GDM1 (cell line): ENCODE measurements at places on chromosomes 3 and 15.

GRCh38 chr3:73573204-73573603 lies 51.5 kb downstream of the PDZRN3 start:
- DNase-seq, result no peak

DNA sequence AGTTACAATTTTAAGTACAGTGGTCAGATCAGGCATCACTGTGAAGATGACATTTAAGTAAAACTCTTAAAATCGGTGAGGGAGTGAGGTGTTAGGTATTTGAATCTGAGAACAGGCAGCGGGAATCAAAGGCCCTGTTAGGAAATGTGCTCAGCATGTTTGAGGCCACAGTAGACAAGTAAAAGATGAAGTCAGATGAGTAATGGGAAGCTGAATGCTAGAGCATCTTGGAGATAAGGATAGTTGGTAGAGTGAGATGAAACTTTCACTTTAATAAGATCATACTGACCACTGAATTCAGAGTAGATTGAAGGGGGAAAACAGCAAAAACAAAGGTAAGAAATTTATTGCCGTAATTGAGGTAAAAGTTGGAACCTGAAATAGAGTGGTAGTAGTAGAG lies 61.6 kb downstream of the DCBLD2 start:
- DNase-seq, result no peak

GRCh38 chr15:88568589-88568988 lies 22.1 kb upstream of the DET1 start:
- DNase-seq, result no peak

DNA sequence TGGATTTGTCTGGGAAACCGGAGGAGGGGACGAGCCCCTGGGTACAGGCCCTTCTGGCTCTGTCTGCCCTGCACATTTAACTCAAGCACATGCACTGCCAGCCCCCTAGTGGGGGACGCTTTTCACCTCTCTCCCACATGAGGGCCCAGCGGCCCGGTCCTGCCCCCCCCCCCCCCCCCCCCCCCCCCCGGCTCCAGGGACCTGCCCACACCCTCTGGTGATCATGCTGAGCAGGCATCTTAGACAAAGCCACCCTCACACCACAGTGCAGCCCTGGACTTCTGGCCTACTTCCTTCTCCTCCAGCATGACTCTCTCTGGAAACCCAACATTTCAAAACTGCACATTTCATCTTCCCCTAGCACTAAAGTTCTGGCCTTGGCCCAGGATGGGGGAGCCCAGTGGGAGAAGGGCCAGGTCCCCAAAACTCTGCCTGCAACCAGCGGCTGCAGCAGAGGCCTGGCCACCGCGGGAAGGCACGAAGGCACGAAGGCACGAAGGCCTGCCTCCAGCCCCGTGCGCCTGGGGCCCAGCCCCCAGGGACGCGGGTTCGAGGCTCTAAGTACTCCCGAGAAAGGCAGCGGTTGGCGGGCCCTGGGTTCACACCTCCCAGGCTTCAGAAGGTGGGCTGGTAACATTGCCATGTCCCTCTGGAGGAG lies 14.1 kb downstream of the KLF15 start:
- no peak for DNase-seq

DNA sequence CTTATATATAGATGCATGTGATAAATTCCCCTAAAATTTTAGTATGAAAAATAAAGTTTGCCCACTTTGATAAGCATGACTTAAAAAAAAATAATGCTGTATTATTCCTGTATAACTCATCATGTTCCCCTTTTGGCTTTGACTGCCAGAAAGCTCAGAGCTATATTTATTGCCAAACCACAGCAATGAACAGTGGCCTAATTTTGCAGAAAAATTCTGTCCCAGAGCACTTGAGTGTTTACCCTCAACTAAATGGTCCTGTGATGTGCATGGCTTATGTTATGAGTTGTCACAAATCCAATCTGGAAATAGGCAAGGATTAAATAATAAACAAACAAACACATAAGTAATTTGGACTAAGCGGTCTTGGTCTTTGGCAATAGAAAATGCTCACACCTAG lies 276.7 kb downstream of the SLC9A9 start:
- no peak for DNase-seq

DNA sequence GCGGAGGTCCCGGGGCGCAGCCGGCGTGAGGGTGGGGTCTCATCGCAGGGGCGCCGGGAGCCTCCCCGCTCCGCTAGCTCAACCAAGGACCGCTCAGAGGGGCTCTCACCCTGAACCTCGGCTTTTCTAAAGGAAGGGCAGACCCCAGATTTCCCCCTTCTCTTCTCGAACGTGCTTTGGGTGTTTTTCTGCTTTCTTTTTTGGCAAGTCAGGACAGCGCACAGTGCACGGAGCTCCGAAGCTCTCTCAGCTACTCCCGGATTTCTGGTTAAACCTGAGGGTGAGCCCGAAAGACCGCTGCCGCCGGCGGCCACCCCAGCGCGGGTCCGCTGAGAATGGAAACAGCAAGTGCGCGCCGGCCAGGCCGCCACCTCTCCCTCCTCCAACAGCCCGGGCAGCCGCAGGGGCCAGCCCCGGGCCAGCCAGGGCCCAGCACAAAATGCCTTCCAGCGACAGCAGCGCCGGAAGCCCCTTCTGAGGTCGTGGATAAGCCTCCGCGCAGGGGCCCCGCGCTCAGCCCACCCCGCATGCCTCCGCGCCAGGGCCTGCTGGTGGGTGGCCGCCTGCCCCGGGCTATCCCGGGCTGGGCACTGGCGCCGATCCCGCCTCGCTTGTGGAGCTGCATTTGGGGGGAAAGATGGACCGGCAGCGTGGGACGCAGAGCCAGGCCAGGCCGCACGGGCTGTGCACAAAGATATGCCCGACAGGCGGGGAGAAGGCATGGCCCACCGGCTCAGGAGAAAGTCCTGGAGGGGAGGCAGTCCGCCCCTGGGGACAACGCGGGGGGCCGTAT lies 8.2 kb upstream of the OCA2 start:
- no peak for DNase-seq

DNA sequence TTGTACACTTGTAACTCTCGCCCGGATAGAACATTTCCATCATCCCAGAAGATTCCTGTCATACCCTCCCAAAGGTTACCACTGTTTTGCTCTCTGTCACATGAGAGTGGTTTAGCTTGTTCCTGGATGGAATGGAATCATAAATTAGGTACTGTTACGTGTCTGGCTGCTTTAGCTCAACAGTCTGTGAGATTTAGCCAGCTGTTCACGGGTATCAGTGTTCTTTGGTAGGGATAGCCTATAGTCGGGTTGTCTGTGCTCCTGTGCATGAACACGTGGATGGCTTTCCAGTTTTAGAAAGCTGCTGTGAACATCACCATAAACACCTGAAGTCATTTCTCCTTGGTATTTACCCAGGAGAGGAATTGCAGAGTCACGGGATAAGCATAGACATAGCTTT lies 58.2 kb upstream of the NR2C2 start:
- no peak for DNase-seq

- DNase-seq, result no peak
Observed at GRCh38 chr3:36244728-36245127, 135.6 kb upstream of the STAC start.

DNA sequence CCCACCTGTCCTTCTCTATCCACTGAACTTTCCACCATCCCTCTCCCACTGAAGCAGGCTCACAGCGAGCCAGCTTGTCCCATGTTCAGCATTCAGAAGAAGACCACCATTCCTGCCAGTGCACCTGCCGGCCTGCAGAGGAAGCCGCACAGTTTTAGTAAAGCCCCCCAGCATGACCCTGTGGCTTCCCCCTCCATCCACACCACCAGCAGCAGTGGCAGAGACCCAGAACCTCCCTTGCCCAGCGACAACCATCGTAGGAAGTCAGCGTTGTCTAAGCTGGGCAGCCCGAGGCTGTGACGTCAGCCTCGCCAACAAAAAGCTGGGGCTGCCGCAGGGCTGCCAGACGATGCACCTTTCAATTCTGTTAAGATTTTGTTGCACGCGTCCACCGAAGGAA lies 66.6 kb upstream of the TAMM41 start:
- no peak for DNase-seq

DNA sequence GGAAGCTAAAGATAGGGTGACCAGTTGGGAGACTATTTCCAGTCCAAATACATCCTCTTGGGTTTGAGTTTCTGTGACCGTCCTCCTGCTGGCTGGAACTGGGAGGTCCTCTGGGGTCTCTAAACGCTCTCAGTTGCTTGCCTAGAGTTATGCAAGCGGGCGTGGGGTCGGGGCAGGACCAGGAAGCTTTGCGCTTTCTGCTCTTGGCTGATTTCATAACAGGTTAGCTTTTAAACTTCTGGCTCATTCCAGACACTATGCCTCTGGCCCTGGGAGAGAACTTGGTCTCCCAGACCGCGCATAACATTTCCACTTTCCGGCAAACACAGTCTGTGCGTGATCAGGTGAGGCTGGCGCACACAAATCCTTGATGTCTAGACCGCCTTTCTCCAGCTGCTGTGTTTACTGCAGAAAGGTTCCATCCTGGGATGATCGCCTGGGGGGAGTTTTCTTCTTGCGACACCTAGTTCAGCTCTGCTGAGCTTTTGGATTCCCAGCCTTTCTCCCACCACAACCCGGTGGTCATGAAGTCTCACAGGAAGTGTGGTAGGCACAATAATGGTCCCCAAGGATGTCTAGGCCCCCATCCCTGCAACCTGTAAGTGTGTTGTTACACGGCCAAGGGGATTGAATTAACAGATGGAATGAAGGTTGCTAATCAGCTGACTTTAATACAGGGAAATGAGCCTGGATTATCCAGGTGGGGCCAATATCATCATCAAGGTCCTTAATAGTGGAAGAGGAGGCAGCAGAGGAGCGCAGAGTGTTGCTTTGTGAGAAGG lies 23.6 kb upstream of the CGNL1 start:
- no peak for DNase-seq

- DNase-seq, result no peak
Observed at GRCh38 chr15:39227001-39227400, 353.9 kb upstream of the THBS1 start.

- no peak for DNase-seq
Observed at GRCh38 chr3:172411478-172411947, 36.7 kb downstream of the GHSR start.

DNA sequence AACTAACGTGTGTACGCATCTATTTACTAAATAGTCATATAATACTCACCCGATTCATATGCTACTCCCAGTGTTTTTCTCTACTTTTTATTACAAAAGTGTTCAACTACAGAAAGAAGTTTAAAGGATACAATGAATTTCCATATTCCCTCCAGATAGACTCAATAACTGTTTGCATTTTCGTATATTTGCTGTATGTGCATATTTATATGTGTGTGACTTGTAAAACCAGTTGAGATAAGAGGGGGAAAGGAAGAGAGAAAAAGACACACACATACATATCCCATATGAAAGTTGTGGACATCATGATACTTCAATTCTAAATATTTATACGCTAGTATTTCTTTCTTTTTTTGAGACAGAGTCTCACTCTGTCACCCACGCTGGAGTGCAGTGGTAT lies 14.1 kb downstream of the LIPC start:
- no peak for DNase-seq

- DNase-seq, result peak; percentile 27
Observed at GRCh38 chr15:91992945-91993344, 139.4 kb downstream of the SLCO3A1 start.

DNA sequence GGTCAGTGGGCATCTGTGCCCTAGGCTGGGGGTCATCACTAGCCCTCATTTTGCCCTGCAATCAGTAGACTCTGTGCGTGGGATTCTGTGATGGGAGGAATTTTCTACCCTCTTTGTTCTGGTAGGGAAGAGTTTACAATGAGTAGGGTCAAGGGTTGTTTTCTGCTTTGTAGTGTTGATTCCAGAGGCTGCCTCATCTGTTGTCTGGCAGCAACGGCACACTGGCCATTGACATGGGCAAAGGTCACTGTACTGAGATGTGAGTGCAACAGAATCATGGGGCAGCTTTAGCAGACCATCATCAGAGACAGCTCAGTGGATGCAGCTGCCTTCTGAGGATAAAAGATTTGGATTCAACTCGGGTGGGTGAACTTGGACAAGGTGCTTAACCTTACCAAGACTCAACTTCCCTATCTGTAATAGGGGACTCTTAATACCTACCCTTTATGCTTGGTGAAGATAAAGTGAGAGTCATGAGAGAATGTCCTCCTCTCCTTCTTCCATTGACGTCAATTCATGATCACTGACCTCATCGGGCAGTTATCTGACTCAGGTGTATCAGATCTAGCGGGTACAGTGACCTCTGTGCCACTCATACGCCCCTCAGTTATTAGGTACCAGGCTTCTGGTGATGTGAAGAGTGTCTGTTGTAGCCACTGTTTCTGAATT lies 127.5 kb downstream of the RPLP1 start:
- no peak for DNase-seq

GRCh38 chr3:5258526-5258925 lies 71.0 kb downstream of the EDEM1 start:
- no peak for DNase-seq

DNA sequence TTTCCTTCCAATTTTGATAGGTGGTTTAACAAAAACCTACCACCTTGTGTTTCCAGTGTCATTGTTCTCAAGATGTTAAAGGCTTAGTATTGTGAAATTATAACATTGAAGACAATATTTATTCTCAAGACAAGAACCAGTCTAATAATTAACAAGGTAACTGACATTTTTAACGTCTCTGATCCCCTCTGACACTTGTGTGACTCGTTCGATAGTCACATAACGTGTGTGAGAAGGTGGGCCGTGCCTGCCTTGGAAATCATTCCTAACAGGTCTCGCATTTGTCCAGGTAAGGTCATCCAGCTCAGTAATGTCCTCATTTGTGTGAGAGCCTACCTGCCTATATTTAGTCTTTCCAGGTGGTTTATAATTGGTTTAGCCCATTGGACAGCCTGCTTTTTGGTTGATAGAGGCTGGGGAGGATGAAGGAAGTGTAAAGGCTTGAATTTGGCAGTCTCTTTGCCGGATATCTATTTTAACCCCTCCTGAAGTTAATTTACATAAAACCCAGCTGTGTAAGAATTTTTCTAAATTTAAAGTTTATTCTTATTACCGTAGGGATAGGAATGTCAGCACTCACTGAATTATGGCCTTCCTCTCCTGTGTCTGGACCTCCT lies 94.4 kb downstream of the AKAP13 start:
- no peak for DNase-seq

DNA sequence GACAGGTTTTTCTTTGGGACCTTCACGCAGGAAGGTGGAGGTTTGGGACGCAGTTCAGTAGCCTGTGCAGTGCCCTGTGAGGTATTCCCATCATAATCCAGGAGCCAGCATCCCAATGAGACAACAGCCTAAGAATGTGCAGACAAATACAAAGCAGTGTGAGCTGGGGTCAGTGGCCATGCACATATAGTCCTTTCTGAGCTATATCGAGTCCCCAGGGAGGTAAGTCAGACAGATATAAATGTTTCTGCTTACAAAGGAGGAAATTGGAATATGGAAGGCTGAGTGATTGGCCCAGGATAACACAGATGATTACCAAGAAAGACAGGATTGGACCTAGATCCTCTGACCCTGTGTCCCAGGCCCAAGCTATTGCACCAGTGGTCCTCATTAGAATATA lies 216.6 kb upstream of the TRIM42 start:
- no peak for DNase-seq

GRCh38 chr3:112121577-112122547 lies 11.2 kb downstream of the GCSAM start:
- no peak for DNase-seq

- DNase-seq, result no peak
Observed at GRCh38 chr3:128006061-128007032, 45.9 kb upstream of the SEC61A1 start.

GRCh38 chr15:72205896-72206676 lies 8.5 kb upstream of the GRAMD2A start:
- no peak for DNase-seq

GRCh38 chr15:29472901-29473445 lies 203.4 kb upstream of the NSMCE3 start:
- no peak for DNase-seq

- DNase-seq, result no peak
Observed at GRCh38 chr3:179613807-179614206, 9.2 kb downstream of the NDUFB5 start.

- no peak for DNase-seq
Observed at GRCh38 chr15:90580946-90581345, 51.2 kb downstream of the CRTC3 start.

- DNase-seq, result no peak
Observed at GRCh38 chr3:146375219-146375618, 94.1 kb downstream of the PLSCR2 start.
